Iris pigment epithelial cell (primary cell): ENCODE measurements at places on chromosomes 5 and 9.
A peak's percentile ranks its signal among the peaks of the same experiment; 100 is the strongest.

- no peak for DNase-seq
Measured at GRCh38 chr9:33375841-33376321, 26.5 kb downstream of the AQP7 start.

DNA sequence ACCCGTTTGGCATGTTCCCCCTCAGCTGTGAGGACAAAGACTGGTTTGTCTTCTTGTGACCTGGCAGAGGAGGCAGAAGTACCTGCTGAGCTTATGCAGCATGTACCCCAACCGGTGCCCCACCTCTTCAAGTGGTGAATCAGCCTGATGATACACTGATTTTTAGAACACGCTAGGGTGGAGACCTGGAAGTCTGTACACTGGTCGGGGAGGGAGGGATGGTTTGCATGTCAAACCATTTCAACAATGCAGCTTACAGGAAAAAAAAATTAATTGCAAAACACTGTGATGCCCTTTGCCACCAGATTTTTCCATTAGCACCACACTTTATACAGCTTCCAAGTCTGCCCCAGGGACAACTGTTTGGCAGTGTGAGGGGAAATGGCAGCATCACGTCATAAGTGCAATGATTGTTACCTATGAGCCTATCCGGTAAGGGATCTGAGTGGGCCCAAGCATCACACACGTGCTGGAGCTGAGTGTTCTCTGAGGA, 155.1 kb upstream of the DMRT1 start:
- DNase-seq: peak; percentile 40

DNA sequence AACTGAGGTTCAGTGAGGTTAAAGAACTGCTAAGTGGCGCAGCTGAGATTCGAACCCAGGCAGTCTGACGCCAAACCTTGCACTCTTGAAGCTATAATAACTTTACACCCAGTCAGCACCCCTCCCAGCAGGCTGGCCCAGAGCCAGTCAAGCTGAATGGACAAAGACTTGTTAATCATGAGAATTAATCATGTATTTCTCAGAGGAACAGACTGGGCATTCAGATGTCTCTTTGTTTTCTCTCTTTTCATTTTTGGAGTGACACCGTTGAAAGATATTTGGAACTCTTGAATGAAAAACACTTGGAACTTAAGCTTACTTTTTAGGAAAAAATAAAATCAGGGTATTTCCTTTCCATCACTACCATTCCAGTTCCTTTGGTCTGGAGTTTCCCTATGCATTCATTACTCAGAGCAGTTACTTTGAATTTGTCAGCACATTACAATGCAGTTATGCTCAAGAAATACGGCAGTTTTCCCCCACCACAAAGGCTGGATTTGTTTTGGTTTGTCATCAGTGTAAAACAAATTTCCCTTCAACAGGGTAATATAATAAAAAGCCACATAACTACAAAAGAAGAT, 22.6 kb upstream of the MAMDC2 start:
- DNase-seq: peak; percentile 92

- peak; percentile 26 for DNase-seq
Measured at GRCh38 chr5:65013166-65013565, 244.4 kb downstream of the CWC27 start.

GRCh38 chr9:108254236-108254635, 601.5 kb downstream of the ACTL7B start:
- DNase-seq: peak; percentile 18

DNA sequence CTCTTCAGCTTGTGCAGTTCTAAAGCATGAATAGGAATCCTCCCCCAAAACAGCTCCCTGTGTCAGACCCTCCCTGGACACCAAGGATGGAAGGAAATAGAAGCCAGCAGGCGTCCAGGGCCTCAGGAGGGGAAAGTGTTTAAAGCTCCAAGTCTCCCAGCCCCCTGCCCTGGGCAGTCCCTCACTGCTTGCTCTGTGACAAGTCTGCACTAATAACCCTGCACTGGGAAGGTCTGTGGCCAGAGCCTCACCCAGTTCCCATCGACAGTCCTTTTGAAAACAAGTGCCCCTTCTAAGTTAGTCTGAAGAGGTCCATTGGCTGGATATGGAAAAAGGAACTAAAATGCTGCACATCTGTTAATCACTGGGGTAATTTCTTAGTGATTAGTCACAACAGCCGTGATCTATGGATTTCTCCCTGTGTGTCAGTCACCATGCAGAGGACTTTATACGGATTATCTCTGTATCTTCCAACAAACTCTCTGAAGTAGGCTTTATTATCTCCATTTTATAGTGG, 195.3 kb downstream of the FBXL7 start:
- DNase-seq: peak; percentile 71

GRCh38 chr5:103263054-103263453, 4.5 kb downstream of the MACIR start:
- DNase-seq: no peak

- no peak for DNase-seq
Measured at GRCh38 chr5:81288021-81288433, 13.4 kb upstream of the ZCCHC9 start.

DNA sequence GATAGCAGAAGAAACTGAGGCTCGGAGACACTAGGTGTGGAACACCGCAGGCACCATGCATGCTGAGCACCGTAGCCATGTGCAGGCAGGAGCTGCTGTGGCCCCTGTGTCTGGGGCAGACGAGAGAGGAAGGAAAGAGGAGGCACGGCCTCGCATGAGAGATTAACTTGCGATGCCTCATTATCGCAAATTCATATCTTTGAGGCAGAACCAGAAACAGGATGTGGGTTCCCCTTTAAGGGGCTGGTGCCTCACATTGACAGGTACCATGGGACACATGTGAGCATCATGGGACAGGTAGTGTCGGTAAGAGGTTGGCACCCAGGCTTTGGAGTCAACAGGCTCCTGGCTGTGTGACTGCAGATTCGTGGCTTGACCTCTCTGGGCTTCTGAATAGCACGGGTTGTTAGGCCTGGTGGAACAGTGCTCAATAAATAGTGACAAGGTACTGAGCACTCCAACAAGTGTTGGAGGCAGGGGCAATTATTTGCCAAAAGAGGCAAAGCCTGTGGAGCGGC, 40.8 kb downstream of the NAIF1 start:
- DNase-seq: no peak

- no peak for DNase-seq
Measured at GRCh38 chr5:33828626-33829308, 63.0 kb downstream of the ADAMTS12 start.

GRCh38 chr9:108565651-108566378, 290.0 kb downstream of the ACTL7B start:
- DNase-seq: peak; percentile 80

DNA sequence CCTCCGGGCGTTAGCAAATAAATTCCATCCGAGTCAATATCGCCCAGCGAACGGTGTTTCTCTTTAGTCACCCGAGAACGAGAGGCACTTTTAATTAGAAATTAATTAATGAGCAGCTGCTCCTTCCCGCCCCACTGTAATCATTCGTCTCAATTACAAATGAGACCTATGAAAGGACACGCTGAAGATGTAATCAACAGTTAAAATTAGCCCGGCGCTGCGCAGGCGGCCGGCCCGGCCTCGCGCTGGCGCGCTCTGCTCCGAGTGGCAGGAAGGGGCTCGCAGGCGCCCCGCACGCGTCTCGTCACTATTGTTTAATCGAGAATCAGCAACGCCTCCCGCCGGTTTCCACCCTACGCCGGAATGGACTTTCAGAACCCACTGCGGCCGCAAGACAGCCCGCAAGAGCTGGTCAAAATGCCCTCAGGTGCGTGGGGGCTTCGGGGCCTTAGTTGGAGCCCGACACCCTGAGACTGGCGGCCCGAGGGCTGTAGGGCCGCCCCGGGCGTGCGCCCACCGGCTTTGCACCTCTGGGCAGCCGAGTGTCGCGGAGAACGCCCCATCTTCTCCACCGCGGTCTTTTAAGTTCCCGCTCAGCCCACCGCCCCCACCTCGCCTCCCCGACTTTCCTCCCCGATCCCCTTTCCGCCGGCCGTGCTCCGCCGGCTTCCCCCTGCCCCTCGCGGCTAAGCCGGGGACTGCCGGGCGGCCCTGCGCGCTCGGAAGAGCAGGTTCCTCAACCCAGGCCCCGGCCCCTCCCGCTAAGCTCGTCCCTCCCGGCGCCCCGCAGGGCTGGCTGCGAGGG, 597 bp upstream of the IRX4 start:
- no peak for DNase-seq

DNA sequence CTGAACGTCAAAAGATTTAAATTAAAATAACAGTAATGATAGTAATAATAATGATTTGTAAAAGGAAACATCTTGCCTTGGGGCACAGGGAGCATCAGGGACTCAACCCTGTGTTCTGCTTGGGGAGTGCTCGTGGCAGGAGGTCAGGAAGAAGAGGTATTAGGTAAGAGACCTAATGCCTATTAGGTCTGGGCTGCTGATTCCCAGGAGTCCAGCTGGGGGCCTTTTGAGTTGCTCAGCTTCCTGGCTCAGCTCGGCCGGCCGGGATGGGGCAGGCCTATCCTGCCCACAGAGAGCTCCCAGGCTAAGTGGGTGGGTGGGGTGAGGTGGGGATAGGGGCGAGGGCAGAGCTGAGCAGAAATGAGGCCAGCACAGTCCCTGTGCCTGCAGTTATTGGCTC, 17.5 kb downstream of the LMX1B start:
- DNase-seq: no peak

DNA sequence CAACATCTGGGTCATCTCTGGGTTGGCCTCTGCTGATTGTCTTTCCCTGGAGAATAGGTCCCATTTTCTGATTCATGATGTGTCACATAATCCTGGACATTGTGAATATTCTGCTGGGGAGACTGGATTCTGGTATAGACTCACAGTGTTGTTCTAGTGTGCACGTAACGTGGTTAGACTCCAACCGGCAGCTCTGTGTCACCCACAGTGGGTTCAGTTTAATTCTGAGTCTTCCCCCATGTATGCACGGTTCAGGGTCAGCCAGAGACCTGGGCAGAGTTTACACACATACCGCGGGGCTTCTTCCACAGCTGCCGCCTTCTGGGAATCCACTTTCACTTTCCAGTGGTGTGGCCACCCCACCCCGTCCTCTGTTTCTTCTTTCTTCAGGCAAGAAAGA, 38.0 kb upstream of the LRRC14B start:
- no peak for DNase-seq

- no peak for DNase-seq
Measured at GRCh38 chr5:36270876-36271575, 29.3 kb upstream of the NADK2 start.

DNA sequence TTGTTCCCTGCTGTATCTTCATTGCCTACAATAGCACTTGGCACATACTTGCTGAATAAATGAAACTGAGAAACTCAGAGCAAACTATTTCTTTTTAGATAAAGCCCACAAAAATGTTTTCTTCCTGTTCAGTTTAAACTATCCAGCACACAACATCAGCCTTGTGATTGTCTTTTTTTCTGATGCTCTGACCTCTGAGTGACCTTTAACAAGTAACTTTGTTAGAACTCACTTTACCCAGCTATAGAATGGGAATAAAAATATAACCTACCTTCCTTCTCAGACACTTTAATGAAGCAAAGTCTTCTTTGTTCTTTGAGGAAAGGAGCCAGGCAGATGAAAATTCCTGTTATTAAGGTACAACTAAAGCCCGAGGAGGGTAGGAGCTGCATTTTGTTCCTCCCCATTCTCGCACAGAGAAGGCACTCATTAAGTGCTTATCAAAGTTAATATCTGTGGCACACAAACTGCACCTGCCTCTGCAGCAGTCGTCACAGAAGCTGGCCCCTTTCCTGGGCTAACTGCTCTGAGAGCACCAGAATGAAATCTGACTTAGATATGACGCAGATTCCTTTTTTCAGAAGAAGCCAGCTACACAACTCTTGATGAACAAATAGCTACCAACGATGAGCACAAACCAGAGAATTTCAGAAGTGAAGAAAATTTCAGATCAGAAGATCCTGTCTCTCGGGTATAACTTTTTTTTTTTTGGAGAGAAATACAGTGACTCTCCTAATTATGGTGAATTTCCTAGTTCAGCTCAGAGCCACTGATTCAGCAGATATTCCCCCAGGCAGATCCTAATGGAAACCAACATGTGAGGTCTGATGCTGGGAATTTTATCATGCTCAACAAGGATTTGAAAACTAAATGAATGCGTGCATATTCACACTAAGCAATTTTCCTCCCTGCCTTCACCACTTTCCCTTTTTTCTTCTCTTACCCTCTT, 31.0 kb upstream of the NR3C1 start:
- no peak for DNase-seq

DNA sequence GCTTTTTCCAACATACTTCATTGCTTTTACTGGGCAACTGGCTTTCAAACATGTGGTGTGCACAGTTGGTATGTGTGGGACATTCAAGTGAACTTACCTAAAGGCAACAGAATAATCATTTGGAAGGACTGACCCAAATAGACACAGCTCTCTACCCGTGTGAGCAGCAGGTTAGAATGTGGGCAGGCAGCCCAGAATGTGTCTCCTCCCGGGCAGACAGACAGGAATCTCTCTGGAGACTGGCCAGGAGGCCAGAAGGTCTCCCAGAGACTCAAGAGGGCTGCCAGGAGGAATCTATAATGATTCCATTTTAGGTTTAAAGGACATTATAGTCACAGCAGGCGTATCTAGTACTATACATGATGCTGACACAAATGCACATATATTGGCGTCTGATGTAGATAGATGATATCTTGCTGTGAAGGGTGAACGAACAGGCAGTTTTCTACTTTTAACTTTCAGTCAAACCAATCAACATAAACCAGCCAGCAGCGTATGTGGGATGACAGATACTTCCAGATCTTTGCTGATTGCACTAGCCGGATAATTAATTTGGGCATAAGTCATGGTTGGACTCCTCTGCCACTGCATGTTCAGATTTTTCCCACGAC, 297.4 kb upstream of the ZNF608 start:
- DNase-seq: peak; percentile 88

DNA sequence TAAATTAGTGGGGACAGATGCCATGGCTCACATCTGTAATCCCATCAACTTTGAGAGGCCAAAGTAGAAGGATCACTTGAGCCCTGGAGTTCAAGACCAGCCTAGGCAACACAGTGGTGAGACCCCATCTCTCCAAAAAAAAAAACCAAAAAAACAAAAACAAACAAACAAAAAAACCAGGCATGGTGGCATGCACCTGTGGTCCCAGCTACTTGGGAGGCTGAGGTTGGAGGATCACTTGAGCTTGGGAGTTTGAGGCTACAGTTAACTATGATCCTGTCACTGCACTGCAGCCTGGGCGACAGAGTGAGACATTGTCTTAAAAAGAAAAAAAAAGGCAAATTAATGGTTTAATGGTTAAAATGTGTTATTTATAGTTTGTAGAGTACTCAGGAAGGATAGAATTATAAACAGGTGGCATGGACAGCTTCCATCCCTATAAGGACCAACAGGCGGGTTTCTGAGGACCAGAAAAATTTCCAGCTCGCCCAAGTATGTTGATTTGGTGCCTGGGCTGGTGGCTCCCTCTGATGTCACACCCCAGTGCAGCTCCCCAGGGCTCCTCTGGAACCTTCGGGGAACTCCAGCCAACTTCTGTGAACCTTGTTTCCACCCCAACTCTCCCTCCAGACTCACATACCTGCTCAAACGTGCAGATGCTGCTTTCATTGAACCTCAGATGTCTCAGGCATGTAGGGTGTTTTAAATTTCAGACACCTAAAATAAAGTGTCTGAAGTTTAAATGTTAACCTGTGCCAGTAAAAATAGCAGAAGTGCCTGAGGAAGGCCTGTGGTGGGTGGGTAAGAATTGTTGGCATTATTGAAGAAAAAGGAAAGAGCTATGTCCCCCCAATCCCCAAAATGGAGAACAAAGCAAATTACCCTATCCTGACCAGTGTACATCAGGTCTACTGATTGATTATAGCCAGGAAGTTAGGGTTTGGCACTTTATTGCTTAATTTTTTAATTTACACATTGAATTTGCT, 69.0 kb downstream of the TRIO start:
- no peak for DNase-seq

GRCh38 chr5:72815580-72816283, 729 bp upstream of the TNPO1 start:
- DNase-seq: no peak

- no peak for DNase-seq
Measured at GRCh38 chr5:66828046-66828547, 231.9 kb downstream of the MAST4 start.

- DNase-seq: no peak
Measured at GRCh38 chr9:106728860-106729259, 134.1 kb upstream of the ZNF462 start.
